Stimulated activated CD8-positive, alpha-beta memory T cell treated with anti-CD3 and anti-CD28 coated beads, Interleukin-12 subunit alpha, Interleukin-12 subunit beta, amount 100 ng/mL, for 4 hours (primary cell): ENCODE measurements at places on chromosomes 7 and 10.

DNA sequence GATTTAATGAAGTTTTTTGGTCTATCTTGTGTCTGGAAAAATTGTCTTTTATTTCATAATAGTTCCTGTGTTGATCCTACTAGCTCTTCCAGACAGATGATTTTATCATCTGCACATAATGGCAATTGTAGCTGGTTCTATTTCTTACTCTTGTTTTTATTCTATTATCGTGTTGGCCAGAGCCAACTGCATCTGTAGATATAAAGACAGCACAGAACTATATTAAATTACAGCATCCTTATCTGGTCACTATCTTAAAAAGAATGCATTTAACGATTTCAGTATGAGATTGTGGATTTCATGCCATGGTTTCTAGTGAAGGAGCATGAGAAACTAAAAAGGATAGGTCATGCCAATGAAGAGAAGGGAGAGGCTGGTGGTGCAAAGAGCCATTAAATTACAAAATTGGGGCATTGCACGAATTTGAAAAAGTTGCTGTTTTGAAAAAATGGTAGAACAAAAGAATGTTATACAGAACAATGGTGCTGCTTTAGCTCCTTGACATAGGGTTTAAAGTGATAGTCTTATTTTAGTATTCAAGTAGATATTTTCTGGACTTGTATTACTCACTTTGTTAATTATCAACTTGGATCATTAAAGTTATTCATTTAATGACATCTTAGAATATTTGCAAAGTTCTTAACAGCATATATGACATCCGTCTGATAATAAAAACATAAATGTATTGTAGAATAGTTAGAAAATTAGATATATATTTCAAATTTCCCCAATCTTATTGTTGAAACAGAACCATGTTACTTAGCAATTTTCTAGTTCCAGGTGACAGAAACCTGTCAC is 1250.3 kb downstream of the REEP3 start:
- DNase-seq, result no peak

DNA sequence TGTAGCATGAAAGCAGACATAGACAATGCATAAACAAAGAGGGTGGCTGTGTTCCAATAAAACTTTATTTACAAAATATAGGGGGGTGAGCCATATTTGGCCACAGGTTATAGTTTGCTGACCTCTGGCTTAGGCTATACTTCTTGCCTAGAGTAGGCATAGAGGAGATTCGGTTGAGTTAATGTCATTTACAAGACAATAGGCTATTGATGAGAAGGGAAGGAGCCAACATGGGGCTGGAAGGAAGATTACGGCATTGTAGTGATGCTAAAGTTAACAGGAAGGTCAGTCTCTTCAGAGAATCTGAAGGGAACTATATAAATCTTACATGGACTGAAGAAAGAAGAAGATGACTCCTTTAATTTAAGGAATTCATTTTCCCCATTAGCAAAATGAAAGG is 463.5 kb downstream of the HTR7 start:
- no peak for DNase-seq

- DNase-seq, result no peak
These were observed 73.1 kb upstream of the UCN3 start for GRCh38 chr10:5291501-5292195.

- no peak for DNase-seq
These were observed 243.6 kb upstream of the RHOBTB1 start for GRCh38 chr10:61187601-61188000.

DNA sequence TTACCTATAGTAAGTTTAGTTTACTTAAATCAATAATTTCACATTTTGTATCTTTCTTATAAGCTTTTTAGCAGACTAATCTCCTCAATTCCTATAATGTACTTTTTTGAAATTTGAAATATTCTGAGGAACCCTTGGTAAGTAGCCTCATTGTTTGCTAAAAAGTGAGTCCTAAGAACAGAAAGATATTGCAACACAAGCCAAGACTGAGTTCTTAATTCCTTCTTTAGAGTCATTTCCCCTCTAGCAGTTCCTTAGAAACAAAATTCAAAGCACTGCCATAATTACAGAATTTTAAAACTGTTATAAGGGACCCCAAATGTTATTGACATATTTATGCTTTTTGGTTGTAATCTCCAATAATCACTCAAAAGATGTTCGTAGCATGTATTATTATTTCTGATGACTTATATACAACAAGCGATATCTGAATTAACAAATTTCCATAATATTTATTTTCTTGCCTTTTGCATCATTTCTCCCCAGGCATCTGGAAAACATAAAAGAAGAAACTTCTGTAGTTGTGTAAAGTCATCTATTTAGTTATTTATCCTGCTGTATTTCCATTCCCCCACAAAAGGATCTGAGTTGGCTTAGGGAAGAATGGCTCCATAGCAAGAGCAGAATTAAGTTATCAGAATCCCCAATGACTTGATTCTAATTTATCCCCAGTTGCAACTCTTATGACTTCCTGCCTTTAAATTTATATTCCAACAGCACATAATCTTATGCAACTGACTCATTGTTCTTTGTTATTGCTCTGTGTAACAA is 67.8 kb downstream of the TMEM26 start:
- no peak for DNase-seq

DNA sequence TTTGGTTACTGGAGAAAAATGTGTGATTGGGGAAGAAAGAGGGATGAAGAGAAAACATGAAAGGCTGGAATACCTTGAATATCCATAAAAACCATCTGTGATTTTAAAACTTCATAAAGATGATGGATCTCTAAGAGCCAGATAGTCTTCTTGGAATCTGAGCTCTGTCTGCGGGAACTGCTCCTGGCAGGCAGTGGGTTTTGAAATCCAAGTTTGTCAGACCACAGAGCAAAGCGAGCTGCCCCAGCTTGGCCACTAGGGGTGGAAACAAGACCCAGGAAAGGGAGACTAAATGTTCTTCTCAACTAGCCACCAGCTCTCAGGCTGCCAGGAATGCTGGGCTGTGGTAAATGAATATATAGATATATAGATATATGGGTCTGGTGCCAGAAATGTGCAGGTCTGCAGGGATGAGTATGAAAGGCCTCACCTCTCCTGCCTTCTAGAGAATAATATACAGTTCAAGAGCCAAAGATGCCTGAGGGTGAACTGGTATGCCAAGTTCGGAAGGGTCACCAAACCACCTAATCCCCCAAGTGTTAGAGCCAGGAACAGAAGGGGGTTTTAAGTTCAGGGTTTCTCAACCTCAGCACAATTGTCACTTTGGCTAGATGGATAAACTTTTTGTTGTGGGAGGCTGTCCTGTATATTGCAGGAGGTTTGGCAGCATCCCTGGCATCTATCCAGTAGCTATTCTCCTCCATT is 208.8 kb downstream of the KCNMA1 start:
- DNase-seq, result no peak

- DNase-seq, result no peak
These were observed 32.6 kb downstream of the NEUROD6 start for GRCh38 chr7:31307972-31308371.

DNA sequence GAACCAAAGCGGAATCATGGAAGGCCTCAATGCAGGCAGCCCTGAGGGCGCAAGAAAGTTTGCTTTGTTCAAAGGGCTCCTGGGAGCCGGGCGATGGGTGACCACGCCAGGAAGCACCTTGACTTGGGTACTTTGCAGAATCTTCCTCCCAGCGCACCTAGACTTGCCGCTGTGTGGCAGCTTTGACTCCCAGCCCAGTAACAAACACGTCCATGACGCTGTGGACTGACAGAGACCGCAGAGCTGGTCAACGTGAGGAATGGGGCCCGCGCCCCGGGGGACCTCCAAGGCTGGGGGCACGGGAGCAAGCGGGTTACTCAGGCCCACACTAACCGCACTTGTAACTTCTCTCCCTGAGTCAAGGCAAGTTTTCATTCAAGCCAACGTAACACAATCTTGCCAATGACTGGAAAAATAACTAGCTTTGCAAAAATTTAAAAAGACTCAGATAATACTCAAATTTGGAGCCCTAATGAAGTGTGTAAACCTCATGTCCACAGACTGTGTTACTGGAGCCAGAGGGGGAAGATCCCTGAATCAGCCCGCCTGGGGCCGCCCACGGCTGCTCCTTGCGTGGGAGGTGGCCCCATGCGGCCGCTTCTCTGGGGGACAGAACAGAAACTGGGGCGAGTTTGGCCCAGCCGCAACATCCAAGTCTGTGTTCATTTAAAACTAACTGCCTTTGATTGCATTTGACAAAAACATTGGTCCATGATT is 130.8 kb downstream of the DNAJB6 start:
- no peak for DNase-seq

- no peak for DNase-seq
These were observed 27.8 kb downstream of the ENTPD1 start for GRCh38 chr10:95783741-95784140.

DNA sequence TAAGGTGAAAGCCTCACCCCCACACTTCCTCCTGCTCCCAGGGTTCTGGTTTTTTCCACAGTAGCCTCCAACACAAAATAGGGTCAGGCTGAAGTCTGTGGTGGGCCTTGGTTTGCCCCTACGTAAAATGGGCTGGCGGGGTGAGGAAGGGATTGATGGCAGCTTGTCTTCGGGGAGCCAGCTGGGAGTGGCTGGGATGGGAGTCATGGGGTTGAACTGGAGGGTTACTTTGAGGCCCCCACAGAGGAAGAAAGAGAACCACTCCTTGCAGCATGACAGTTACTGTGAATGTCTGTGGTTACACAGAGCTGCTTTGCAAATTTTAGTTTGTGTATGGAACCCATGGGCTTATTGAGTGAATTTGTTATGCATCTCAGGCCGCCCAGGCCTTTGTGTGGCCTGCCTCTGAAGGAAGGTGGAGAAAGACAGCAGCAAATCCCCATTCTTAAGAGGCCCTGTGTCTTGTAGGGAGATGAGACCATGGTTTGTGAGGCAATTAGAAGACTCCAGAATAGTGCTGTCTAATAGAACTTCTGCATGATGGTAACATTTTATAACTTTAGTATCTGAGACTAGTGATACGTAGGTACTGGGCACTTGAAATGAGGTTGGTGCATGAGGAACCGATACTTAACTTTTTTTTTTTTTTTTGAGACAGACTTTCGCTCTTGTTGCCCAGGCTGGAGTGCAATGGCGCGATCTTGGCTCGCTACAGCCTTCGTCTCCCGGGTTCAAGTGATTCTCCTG is 8.1 kb downstream of the TRIM8 start:
- DNase-seq, result no peak

DNA sequence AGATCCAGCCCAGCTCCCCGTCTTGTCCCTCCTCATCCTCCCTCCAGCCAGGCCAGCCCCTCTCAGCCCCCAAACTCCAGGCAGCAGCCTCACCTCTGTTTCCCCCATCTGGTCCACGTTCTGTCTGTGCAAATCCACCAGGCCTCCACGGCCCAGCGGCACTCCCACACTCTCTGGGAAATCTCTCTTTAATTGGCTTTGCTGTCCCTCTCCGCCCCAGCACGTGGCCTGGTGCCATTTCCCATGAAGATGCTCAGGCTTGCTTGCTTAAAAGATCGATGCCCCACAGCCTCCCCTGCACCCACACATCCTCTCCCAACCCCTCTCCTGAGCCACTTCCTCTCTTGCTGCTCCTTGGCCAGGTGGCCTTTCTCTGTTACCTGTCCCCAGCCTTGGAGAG is 39.3 kb downstream of the PRF1 start:
- DNase-seq, result no peak

DNA sequence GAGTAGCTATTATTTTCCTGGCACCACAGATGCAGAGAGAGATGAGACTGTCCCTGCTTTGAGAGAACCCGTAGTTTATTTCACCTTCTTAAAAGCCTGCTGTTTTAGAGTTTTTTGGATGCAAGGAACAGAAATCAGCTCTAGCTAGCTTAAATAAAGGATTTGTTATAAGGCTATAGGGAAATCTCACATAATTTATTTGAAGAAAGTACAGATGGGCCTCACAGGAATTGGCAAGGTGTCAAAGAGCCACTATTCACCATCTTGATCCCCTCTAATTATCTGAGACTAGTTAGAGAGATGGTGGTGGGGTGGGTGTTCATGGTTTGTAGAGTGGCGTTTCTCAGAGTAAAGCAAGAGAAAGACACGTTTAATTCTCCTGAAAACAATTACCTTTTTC is 7.3 kb downstream of the KMT2E start:
- no peak for DNase-seq

GRCh38 chr10:82742478-82742877 is 867.5 kb downstream of the NRG3 start:
- DNase-seq, result no peak

DNA sequence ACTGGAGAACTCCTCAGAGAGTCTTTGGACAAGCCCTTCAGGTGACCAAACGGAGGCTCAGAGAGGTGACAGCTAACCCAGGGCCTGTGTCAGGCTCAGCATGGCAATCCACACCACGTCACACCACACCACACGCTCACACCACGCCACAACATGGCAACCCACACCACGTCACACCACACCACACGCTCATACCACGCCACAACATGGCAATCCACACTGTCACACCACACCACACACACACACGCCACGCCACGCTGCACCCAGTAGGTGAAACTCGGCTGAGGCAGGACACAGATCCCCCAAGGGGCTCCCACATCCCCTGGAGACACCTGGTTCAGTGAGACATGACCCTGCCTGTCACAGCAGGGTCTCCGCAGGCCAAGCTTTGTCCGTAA is 107.3 kb downstream of the PDGFA start:
- no peak for DNase-seq

GRCh38 chr10:89035461-89035860 is 44.9 kb downstream of the FAS start:
- DNase-seq, result no peak

DNA sequence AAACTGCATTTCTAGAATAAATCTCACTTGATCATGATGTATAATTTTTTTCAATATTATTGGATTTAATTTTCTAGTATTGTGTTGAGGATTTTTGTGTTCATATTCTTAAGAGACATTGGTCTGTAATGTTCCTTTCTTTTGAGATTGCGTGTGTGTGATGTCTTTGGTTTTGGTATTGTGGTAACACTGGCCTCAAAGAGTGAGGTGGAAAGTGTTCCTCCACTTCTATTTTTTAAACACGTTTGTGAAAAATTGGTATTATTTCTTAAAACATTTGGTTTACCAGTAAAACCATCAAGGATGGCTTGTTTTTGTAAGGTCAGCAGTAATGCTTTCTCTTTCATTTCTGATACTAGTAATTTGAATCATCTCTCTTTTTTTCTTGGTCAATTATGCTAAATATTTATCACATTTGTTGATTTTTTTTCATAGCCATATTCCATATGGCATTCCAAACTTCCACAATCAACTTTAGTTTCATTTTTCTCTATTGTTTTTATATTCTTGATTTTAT is 290.2 kb upstream of the CDC14C start:
- no peak for DNase-seq

DNA sequence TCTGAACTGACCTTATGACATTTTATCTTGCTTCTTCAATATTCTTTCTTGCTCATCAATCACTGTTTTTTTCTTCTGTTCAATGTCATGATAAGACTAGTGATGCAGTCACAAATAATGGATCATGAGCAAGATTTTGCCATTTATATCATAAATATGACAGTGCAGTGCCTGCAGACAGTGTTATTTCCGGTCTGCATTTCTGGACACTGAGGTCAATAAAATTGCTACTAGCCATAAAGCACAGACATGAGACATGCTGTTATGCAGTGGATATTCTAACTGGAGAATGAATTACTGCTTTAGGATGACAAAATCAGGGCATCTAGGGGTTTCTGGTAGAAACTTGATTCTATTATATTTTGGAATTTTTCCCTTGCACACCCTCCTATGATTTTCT is 1509.7 kb upstream of the LRRTM3 start:
- no peak for DNase-seq
